ENCODE measurements at places on chromosomes 1 and 21.

GRCh38 chr21:33238565-33239255 lies 9.0 kb downstream of the IFNAR2 start:
- DNase-seq: peak; percentile 76

DNA sequence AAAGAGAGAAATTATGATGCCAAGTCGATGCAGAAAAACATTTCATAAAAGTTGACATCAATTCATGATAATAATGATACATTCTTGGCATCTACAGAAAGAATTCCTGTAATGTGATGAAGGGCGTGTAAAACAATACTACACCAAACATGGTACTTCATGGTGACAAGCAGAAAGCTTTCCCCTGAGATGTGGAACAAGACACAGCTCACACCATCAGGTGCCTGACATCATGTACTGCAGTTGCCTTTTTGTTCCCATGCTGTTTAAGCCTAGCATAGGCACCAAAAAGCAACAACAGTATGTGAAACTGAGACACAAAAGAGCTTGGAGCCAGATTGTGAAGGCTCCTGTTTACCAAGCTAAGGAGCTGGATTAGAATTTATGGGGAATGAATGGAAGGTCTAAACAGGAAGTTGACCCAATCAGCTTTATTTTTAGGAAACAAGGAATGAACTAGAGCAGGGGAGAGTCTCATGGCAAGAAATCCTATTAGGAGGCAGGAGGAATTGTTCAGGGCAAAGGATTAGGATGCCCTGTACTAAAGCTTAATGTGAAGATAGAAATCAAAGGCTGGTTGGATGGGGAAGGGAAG lies 67.2 kb downstream of the SYDE2 start:
- no peak for DNase-seq

GRCh38 chr1:42146626-42147320 lies 6.4 kb upstream of the GUCA2B start:
- no peak for DNase-seq

- peak; percentile 55 for DNase-seq
Observed at GRCh38 chr1:230169454-230170152, 102.6 kb downstream of the GALNT2 start.

DNA sequence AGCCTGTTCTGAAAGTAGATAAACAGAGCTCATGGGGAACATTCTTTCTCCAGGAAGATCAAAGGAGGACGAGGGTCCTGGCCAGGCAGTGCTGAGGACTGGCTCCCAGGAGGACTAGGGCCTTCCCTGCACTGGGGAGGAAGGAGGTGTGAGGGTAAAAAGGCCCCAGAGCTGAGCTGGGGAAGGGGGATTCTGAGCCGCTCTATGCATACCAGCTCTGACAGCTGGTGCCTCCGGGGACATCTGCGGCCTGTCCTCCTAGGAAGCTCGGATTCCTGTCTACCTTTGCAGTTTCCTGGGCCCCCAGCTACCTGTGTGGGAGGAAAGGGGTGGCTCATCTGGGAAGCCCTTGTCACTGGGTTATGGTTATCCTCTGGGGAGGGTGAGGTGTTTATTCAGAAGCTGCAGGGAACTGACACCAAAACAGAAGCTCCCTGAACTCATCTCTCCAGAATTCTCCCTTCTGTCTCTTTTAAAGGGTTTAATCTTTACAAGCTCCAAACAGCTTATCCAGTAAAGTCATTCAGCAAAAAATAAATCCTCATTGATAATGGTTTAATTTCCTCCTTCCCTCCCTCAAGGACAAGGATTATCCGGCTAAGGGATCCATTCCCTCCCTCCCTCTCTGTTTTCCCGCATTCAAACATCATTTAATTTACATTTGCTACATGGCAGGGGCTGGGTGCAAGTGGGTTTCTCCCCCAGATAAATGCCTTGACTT lies 31.0 kb downstream of the NENF start:
- DNase-seq: no peak

DNA sequence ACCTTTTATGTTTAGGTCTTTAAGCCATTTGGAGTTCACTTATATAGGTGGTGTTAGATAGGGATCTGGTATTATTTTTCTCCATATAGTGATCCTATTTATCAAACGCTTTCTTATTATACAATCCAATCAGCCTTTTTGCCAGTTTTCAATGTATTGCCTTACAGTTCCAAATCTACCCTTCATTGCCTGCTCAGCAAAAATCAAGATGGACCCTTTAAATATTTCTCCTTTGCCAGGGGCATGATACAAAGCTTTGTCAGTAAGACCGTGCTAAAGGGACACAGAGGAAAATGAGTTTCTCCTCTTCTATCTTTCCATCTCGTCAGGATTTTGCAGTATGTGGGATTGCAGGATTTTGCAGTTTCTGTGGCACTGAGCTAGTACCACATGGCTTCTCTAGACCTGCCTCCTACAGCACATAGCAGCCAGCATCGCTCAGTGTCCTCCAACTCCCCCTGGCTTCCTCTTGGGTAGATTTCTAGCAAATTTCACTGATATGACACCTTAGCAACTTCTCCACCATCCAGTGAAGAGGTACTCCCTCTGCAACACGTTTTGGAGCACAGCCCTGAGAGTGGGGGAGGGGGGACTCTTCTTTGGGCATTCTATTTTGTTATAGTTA lies 22.5 kb upstream of the CAP1 start:
- no peak for DNase-seq

- DNase-seq: no peak
Observed at GRCh38 chr1:175969231-175969630, 225.8 kb upstream of the TNR start.

GRCh38 chr1:91603409-91603808 lies 102.8 kb downstream of the CDC7 start:
- DNase-seq: peak; percentile 24

- DNase-seq: no peak
Observed at GRCh38 chr1:206946261-206946660, at the start of gene PIGR. Gene PIGR, minus strand, starts transcription at chr1:206946466. Its CDS starts 5,935 bp downstream, at chr1:206940531.

- no peak for DNase-seq
Observed at GRCh38 chr1:202671399-202671798, 38.9 kb downstream of the SYT2 start.

DNA sequence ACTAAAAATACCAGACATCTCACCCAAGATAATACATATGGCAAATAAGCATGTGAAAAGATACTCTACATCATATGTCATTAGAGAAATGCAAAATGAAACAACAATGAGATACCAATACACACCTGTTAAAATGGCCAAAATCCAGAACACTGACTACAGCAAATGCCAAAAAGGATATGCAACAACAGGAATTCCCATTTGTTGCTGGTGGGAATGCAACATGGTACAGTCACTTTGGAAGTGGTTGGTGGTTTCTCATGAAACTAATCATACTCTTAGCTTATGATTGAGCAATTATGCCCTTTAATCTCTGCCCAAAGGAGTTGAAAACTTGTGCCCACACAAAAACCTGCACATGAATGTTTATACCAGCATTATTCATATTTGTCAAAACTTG lies 6.4 kb upstream of the RGS2 start:
- DNase-seq: no peak

- no peak for DNase-seq
Observed at GRCh38 chr21:45943630-45944540, 37.7 kb upstream of the COL6A1 start.

DNA sequence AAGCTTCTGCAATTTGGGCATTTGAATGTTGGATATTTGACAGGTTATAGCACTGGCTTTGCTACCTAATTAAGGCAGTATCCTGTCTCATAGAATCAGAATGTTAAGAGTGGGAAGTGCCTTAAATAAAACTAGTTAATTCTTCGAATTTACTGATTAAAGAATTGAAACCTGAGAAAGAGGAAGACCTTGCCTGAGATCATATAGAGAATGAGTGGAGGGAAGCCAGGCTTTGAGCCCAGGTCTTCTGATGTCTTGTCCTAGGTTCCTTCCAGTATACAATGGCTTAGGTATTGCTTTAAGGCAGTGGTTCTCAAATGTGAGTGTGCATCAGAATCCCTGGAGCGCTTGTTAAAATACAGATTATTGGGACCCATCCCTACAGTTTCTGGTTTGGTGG lies 20.9 kb upstream of the SH3BGRL3 start:
- DNase-seq: no peak

DNA sequence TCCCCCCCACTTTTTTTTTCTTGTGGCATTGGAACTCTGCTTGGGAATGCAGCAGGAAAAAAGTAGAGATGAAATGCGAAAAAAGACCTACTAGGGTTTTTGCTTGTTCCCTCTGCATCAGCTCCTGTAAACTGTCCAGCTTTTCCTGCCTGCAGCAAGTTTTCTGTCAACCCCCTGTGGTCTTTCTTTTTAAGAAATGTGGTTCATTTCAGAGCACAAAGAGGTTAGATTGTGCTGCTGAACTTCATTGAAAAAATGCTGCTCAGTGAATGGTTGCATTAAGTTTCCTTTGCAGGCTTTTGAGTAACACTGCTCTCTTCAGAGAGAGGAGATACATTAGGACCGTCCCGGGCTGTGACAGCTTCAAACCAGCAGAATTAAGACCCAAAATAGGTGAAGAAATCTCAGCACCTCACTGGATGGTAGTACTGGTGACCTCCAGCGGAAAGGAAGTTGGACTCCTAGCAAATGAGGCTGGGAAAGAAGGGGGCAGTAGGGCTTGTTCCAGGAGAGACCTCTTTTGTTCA lies 80.7 kb downstream of the NDUFS5 start:
- DNase-seq: no peak

GRCh38 chr1:182253319-182253860 lies 138.2 kb downstream of the GLUL start:
- no peak for DNase-seq

DNA sequence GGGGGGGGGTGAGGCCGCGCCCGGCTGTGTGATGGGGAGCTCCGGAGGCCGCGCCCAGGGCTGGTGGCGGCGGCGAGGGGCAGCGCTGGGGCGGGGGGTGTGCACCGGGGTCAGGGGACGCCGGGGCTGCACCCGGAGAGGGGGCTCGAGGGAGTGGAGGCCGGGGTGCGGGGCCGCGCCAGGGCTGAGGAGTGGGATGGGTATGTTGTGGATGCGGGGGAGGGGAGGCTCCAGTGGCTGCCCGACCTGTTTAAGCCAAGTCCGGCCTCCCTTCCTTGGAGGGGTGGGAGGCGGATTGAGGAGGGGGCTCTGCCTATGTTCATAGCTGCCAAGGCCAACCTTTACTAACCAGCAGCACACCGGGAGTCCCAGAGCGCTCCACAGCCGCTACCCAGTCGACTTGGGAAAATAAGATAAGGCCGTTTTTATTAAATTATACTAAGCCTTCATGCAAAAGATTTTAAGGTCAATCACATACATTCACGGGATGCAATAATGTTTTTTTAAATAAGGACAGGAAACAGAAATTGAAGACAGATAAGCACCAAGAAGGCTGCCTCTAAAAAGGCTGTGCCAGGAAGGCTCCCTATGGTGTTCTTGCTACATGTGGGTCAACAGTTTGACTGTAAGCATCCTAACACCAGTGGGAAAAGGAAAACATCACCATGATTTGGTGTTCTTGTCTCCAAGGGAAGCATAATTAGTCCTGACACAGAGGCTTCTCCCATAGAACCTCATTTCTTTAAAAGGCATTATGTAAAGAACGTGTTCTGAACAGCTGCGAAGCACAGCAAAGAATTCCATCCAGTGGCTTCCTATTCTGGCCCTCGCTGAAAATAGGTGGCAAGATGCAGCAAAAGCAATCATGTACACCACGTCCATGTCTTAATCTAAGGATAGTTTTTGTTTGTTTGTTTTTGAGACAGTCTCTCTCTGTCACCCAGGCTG lies 626 bp upstream of the HLCS start:
- DNase-seq: no peak

GRCh38 chr1:32775640-32776337 lies 41.4 kb downstream of the YARS1 start:
- no peak for DNase-seq

GRCh38 chr1:195576641-195577040 lies 1031.6 kb downstream of the KCNT2 start:
- DNase-seq: no peak

DNA sequence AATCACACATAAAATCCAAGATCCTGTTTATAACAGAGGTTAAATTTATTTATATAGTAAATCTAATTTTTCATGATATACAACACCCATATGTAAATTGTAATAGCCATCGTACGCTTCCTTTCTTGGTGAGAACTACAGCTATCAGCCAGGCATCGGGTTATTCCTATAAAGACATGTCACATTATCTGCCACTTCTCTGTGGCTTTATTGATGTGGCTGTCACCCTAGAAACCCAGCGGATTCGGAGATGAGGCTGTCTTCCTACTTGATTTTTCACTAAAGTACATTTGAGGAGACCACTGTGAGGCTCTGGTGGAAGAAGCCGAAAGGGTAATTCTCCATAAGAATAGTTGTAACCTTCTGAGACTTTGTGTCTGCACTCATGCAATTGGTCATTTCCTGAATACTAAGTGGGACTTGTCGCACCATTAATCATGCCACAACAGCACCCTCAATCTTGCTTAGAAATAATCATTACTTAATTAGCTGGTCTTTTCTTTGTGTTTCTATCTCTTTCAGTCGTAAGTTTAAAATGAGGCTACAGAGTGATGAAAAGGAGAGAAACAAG lies 106.0 kb downstream of the NTNG1 start:
- DNase-seq: peak; percentile 33

- no peak for DNase-seq
Observed at GRCh38 chr1:23251812-23252211, 34.5 kb upstream of the HTR1D start.

- DNase-seq: no peak
Observed at GRCh38 chr1:57202241-57202640, 221.6 kb downstream of the DAB1 start.

DNA sequence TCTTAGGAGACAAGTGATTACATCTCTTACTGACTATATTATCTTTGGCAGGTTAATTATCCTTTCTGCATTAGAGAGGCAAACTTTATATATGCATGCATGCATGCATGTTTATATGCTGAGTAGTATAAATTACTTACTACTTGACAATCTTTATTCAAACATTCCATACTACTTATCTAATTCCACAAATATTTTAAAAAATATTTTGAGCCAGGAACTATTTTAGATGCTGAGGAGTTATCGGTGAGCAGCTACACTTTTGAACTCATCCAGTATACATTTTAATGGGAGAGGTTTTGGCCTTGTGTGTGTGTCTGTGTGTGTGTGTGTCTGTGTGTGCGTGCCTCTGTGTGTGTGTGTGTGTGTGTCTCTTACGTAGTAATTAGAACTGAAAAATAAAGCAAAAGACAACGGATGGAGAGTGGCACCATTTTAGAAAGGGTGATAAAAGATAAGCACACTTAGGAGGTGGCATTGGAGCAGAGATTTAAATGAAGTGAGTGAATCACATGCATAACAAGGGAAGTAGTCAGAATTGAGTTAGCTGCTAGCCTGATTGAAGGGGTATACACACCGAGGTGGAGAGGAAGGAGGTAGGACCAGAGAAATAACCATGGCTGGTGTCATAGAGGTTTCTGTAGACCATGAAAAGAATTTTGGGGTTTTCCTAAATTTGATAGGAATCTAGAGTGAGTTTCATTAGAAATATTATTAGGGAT lies 1488.4 kb downstream of the MRPL39 start:
- DNase-seq: no peak

DNA sequence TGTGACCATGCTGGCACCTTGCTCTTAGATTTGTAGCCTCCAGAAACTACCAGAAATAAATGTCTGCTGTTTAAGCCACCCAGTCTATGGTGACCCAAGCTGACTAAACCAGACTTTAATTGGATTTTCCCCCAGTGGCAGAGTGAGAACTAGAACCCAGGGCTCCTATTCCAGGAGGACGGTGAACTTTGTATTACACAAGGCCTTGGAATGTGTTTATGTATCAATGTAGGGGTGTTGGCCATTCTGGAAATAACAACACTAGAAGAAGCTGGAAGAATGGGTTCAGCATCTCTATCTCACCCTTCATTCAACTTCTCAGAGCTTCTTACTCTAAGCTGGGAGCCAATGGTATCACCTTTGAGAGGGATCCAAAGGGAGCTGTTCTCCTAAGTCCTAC lies 37.0 kb downstream of the ARHGEF11 start:
- DNase-seq: no peak

- no peak for DNase-seq
Observed at GRCh38 chr21:29904359-29905282, 35.2 kb downstream of the GRIK1 start.
